ENCODE measurements at places on chromosomes 12 and 14. TPM values are rescaled to one million over a fixed set of nuclear protein-coding genes. Genes with fewer than 3 reads are reported as not detected.

The MRPL51 gene
- total RNA-seq, result 318 TPM

The CCDC196 gene
- not detected for total RNA-seq

The NRIP2 gene
- total RNA-seq, result not detected

- H3K4me1 ChIP-seq, result no peaks in the 10 kb centered on the region
- no peaks in the 10 kb centered on the region for H3K27me3 ChIP-seq
- H3K36me3 ChIP-seq, result no peaks in the 10 kb centered on the region
- no peak overlapping the region for H3K27ac ChIP-seq
These were observed 207.1 kb upstream of the SLC16A7 start for GRCh38 chr12:59388694-59389093.

Measured in H1 (cell line).